GM23248 (cell line): ENCODE measurements at places on chromosomes 12 and 14. TPM values are rescaled to one million over a fixed set of nuclear protein-coding genes. Genes with fewer than 3 reads are reported as not detected.

DNA sequence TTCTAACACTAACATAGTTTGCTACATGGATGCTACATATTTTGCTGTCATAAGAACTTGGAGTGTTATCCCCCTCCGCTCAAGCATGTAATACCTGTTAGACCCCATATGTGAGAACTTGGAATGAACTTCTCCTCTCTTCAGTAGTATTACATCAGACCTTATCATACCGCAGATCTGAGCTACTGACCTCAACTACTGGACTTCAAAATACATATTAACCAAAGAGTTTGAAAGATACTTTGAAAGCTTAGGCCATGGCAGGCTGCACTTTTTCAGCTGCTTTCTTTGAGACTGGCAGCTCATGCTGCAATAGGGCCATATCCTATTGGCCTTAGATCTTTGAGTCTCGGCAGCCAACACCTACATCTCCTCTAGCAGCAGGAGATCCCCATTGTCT is 74.8 kb downstream of the EEA1 start:
- peaks cover 56% of the 10 kb centered on the region for H3K36me3 ChIP-seq
- no peak for DNase-seq
- no peak overlapping the region for H3K27ac ChIP-seq
- no peak overlapping the region for H3K4me3 ChIP-seq
- H3K4me1 ChIP-seq, result no peaks in the 10 kb centered on the region

GRCh38 chr14:61749867-61750266 is 12.4 kb upstream of the SNAPC1 start:
- H3K4me1 ChIP-seq, result peaks cover 82% of the 10 kb centered on the region
- DNase-seq, result peak; percentile 49
- peak overlapping the region; percentile 75 for H3K27ac ChIP-seq
- H3K4me3 ChIP-seq, result peak overlapping the region; percentile 66

GRCh38 chr14:87080146-87080545 is 912.8 kb downstream of the GALC start:
- H3K27ac ChIP-seq, result no peak overlapping the region
- H3K4me1 ChIP-seq, result no peaks in the 10 kb centered on the region
- no peak for DNase-seq
- no peaks in the 10 kb centered on the region for H3K27me3 ChIP-seq

GRCh38 chr12:54195737-54196347 is 7.1 kb upstream of the SMUG1 start:
- H3K36me3 ChIP-seq, result no peaks in the 10 kb centered on the region
- H3K4me3 ChIP-seq, result no peak overlapping the region
- DNase-seq, result peak; percentile 30
- peaks cover 14% of the 10 kb centered on the region for H3K4me1 ChIP-seq
- no peaks in the 10 kb centered on the region; the same call in 1 of the 2 replicates for H3K27me3 ChIP-seq

The ACOT6 gene
- not detected in 2 replicates for total RNA-seq
